Endothelial cell of umbilical vein (primary cell): ENCODE measurements at places on chromosomes 4 and X. TPM values are rescaled to one million over a fixed set of nuclear protein-coding genes. Genes with fewer than 3 reads are reported as not detected.

The GABRA4 gene
- not detected in 2 replicates for total RNA-seq

The CCNB3 gene
- 0.32 and 0.77 TPM in 2 replicates for total RNA-seq

The WNK3 gene
- total RNA-seq = 2.6 and 2.7 TPM in 2 replicates

The RBM46 gene
- total RNA-seq = not detected in 2 replicates

The GAGE2A gene
- total RNA-seq = not detected in 2 replicates

The JADE3 gene
- total RNA-seq = 16.3 and 18.4 TPM in 2 replicates

The CNGA1 gene
- not detected in 2 replicates for total RNA-seq

DNA sequence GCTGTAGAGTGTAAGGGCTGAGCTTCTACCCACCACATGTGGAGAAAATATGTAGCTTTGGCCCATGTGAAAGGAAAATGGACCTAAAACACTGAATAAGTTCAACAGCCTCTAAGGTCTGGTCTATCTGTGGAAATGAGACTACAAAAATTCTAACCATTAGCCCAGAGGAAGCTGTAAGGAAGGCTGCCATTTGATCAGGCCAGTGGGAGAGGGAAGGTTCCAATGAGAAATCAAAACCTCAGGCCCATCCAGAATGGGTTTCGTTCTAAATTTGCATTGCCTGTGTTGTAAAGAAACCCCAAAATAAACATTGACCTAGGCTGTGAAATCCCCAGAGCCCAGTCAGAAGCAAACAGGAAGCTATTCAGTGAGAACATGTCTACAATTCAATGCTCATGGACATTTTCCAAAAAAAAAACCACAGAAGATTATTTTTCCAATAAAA, 320.4 kb upstream of the SLC7A11 start:
- H3K4me1 ChIP-seq = peaks cover 11% of the 10 kb centered on the region
- H3K27ac ChIP-seq = peak overlapping the region; percentile 93
- no peaks in the 10 kb centered on the region for H3K27me3 ChIP-seq
- no peak overlapping the region for H3K4me3 ChIP-seq
- no peaks in the 10 kb centered on the region for H3K36me3 ChIP-seq

- no peaks in the 10 kb centered on the region for H3K27me3 ChIP-seq
- no peak overlapping the region for H3K27ac ChIP-seq
- H3K36me3 ChIP-seq = no peaks in the 10 kb centered on the region
- H3K4me3 ChIP-seq = peak overlapping the region; percentile 52
- peaks cover 12% of the 10 kb centered on the region for H3K4me1 ChIP-seq
These were observed 376 bp downstream of the ABCG2 start for GRCh38 chr4:88158038-88158488.

DNA sequence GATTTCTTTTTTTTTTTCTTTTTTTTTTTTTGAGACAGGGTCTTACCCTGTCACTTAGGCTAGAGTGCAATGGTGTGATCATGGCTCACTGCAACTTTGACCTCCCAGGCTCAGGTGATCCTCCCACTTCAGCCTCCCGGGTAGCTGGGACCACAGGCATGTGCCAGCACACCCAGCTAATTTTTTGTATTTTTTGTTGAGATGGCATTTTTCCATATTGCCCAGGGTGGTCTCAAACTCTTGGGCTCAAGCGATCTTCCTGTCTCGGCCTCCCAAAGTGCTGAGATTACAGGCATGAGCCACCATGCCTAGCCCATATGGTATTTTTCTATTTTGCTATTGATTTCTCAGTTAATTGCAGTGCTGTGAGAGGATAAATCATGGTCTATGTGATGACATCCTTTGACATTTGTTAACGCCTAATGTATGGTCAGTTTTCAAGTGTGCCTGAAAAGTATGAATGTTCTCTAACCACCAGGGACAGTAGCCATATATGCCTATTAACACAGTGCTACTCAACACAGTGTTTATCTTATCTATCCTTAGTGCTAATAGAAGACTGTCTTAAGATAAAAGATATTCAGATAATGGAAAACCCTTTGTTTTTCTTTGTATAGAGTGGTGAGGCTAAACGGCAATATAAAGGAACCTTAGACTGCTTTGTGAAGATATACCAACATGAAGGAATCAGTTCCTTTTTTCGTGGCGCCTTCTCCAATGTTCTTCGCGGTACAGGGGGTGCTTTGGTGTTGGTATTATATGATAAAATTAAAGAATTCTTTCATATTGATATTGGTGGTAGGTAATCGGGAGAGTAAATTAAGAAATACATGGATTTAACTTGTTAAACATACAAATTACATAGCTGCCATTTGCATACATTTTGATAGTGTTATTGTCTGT, 9.1 kb upstream of the HSPA4L start:
- H3K4me3 ChIP-seq = no peak overlapping the region
- no peak overlapping the region for H3K27ac ChIP-seq
- H3K27me3 ChIP-seq = no peaks in the 10 kb centered on the region
- no peak for DNase-seq

- H3K27me3 ChIP-seq = peaks cover 2% of the 10 kb centered on the region
- no peak overlapping the region for H3K27ac ChIP-seq
- H3K36me3 ChIP-seq = no peaks in the 10 kb centered on the region
These were observed 56.9 kb upstream of the PDGFRA start for GRCh38 chr4:54172156-54172555.

DNA sequence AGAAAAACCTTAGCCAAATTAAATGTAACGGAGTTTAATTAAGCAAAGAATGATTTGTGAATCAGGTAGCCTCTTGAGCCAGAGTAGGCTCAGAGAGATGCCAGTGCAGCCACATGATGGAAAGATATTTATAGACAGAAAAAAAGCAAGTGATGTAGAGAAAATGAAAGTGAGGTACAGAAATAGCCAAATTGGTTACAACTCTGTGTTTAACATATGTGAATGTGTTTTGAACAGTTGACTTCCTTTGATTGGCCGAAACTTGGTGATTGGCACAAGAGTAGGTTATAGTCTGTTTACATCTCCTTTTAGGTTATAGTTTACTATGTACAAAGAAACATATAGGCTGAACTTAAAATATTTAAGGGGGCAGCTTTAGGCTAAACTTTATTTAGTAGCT, 459.9 kb upstream of the BOD1L1 start:
- H3K27ac ChIP-seq = no peak overlapping the region
- no peak overlapping the region for H3K4me3 ChIP-seq
- no peaks in the 10 kb centered on the region for H3K4me1 ChIP-seq
- no peaks in the 10 kb centered on the region for H3K36me3 ChIP-seq
- H3K27me3 ChIP-seq = no peaks in the 10 kb centered on the region

DNA sequence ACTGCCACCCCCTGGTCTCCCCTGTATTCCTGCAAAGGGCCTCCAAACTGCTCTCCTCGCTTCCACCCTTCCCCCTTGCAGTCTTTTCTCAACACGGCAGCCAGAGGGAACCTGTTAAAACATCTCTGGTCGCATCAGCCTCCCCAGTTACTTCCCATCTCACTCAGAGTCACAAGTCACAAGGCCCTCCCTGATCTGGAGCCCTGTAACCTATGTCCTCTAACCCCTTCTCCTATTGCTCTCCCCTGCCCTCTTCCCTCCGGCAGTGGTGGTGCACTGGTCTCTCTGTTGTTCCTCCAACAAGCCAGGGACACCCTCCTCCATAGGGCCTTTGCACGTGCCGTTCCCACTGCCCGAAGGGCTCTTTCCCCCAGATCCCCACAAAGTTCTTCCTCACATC, 73.2 kb downstream of the SH3KBP1 start:
- no peaks in the 10 kb centered on the region for H3K36me3 ChIP-seq
- DNase-seq = no peak
- no peaks in the 10 kb centered on the region for H3K27me3 ChIP-seq
- no peak overlapping the region for H3K4me3 ChIP-seq
- H3K4me1 ChIP-seq = no peaks in the 10 kb centered on the region

DNA sequence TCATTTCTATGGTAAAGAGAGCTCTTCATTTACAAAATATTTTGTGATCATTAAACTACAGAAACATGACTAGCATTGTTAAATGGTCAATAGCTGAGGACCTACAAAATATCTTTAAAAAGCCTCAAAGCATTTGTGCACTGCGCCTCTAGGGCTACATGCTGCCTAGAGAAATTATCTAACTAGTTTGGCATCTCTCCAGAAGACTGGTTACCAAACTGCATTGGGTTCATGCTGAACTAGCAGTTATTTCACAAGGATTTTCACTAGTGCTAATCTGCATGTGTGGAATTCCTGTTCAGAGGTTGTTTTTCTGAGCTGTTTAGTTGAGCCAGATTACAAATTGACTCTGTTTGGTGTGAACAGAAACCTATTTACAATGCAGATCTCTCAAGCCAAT, 58.5 kb upstream of the PITX2 start:
- DNase-seq = no peak
- no peaks in the 10 kb centered on the region for H3K4me1 ChIP-seq
- no peaks in the 10 kb centered on the region for H3K36me3 ChIP-seq
- H3K27me3 ChIP-seq = no peaks in the 10 kb centered on the region

- DNase-seq = no peak
- no peak overlapping the region for H3K27ac ChIP-seq
- no peak overlapping the region for H3K4me3 ChIP-seq
These were observed 64.0 kb upstream of the VCX2 start for GRCh38 chrX:8235026-8235425.

- H3K4me1 ChIP-seq = no peaks in the 10 kb centered on the region
- no peaks in the 10 kb centered on the region for H3K36me3 ChIP-seq
- DNase-seq = no peak
- no peak overlapping the region for H3K27ac ChIP-seq
- H3K4me3 ChIP-seq = no peak overlapping the region
These were observed 430.7 kb downstream of the IDS start for GRCh38 chrX:149074398-149074797.

DNA sequence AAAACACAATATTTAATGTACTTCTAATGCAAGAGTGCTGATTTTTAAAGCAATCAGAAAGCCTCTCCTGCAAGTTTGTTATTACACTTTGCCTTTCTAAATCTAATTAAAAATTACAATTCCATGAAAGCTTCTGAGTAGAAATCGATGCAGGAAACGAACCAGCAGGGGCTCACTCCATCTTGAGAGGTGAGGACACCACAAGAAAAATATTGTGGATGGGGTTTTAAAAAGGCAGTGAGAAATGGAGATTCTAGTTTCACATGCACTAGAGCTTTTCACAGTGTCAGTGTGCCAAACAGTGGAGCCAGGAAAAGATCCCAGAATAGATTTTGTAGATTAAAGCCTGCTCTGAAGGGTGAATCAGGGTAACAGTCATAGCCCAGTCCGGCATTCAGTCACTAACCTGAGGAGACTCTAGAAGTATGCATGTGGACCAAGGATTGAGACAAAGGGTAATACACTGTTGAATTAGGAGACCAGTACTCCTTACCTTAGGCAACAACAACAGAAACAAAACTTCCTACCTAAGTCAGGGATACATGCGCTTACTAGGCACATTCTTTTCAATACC, 362.3 kb downstream of the NAF1 start:
- DNase-seq = no peak
- H3K4me3 ChIP-seq = no peak overlapping the region
- H3K27me3 ChIP-seq = no peaks in the 10 kb centered on the region
- no peaks in the 10 kb centered on the region for H3K4me1 ChIP-seq
- no peaks in the 10 kb centered on the region for H3K36me3 ChIP-seq

DNA sequence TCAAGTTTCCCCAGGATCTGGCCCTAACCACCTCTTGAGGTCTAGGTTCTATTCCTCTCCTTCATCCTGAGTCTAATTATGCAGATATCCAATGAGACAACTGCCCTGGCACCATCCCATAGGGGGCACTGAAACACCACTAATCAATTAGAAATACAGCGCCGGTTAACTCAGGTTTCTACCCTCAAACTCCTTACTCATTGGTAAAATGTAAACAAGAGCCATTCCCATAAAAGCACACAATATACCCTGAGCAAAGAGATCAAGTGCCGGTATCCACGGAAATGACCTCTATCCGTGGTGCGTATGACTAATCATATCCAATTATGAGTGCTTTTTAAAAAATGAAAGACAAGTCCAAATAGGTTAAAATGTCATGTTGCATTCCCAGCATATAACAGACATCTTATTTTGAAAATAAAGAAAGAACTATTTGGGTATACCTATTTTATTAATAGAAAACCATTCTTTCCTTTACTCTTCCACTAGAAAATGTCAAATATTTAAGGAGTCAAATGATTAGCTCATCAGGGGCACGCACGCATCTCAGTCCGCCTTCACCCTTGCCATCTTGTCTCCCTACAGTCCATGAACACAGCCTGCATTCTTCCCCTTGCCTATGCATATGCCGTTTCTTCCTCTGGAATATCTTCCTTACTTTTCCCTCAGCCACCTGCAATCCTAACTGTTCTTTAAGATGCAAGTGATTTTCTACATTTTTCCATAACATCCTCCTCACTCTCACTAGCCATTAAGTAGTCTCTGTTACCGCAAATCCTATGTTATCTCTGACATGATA, 141.1 kb downstream of the MAML3 start:
- H3K27me3 ChIP-seq = no peaks in the 10 kb centered on the region
- H3K27ac ChIP-seq = peak overlapping the region; percentile 49
